ENCODE measurements at places on chromosomes 11 and 22.
A peak's percentile ranks its signal among the peaks of the same experiment; 100 is the strongest.

DNA sequence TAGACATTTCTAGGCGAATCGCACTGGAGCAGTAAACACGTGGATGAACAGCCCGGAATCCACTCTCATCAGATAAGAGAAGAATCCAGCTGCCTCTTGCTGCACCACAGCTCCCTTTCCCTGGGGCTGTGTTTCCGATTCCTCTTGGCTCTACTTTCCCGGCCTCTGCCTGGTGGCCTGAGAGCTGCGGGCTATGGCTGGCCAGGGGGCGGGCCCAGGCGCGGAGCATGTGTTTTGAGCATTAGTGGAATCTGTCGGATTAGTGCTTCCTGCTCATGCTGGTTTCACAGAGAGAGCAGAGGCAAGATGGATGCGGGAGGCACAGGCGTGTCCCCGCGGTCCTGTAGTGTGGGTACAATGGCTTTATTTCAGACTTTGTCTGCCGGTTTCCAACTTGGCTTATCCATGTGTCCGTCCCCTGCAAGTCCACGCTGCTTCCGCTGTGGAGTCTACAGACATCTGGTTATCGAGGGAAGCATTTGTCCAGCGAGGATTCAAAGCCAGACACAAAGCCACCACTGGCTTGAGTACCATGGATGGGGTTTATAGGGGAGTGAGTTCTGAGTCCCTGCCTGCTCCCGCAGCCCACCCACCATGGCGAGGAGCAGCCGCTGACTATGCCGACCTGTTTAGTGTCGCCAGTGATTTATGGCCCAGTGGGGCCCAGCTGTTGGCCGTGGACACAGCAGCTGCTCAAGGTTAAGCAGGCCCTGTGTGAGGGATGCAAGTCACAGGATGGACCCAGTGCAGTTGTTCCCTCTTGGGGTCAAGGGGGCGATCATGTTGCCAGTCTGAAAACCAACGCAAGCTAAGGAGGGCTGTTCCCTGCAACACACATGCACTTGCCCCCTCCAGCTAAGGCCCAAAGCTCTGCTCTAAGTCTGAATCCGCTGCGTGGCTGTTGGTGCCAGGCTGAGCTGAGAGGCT is 43.3 kb upstream of the EP300 start:
- DNase-seq = peak; percentile 67

- no peak for DNase-seq
These were observed 745 bp upstream of the ZBTB44 start for GRCh38 chr11:130315354-130315970.

GRCh38 chr11:41018224-41018623 is 441.2 kb downstream of the LRRC4C start:
- DNase-seq = no peak

GRCh38 chr22:20015971-20016733 is 471 bp downstream of the ARVCF start:
- DNase-seq = peak; percentile 61

DNA sequence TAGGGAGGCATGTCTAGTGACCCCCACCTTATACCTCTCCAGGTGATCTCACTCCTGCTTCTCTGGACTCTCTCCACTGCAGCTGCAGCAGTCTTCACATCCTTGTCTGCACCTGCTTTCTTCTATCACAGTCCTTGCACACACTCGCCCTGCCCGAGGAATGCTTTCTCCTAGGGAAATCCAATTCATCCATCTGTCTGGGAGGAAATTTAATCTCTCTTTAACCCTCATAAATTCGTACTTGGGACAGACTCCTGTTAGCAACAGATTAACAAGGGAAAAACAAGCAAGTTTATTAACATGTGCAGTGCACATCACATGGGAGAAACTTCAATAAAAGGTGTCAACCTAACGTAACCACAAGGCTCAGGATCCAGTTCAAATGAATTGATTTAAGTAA is 11.3 kb upstream of the RCN1 start:
- DNase-seq = no peak

DNA sequence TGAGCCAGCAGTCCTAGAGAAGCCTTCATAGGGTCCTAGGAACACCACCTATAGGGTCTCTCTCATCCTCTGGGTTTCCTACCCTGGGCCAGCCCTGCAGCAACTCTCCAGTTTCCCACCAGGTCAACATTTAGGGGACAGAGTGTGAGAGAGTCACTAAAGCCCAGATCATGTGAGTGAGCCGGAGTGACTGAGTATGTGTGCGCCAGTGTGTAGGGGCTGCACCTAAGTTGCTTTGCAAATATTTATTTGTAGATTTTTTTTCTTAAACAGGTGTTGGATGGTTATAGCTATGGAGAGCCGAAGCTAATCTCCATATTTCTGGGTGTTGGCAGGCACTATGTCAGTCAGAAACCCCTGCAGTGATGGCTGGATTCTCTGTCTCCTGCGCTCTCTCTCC is 232.5 kb upstream of the NCAM1 start:
- no peak for DNase-seq

DNA sequence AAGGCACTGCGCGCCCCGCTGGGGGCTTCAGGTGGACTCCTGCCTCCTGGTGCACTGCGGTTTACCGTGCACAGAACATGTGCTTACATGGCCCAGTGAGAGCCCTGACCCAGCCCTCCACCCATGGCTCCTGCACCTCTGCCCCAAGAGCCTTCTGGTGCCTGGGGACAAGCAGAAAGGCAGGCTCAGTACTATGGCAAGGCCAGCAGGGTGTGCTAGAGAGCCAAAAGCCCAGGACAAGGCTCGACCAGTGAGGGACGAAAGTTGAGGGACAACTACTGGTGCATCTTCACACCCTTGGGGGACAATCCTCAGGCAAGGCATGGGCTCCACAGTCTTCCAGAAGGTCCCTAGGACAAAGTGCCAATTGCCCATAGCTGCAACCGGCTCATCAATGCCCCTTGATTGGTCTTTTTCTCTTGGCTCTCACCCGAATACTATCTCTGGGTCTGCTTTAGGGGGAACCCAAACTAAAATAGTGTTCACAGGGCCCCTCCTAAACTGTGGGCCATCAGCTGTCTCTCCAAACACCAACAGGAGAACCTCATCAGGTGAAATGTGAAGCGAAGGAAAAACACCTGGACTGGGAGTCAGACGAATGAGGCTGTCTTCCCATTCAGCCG is 13.5 kb downstream of the PGA5 start:
- DNase-seq = peak; percentile 95

GRCh38 chr22:44347549-44347948 is 34.8 kb upstream of the SHISAL1 start:
- DNase-seq = no peak

- DNase-seq = no peak
These were observed 19.9 kb downstream of the LARGE2 start for GRCh38 chr11:45942381-45942780.

DNA sequence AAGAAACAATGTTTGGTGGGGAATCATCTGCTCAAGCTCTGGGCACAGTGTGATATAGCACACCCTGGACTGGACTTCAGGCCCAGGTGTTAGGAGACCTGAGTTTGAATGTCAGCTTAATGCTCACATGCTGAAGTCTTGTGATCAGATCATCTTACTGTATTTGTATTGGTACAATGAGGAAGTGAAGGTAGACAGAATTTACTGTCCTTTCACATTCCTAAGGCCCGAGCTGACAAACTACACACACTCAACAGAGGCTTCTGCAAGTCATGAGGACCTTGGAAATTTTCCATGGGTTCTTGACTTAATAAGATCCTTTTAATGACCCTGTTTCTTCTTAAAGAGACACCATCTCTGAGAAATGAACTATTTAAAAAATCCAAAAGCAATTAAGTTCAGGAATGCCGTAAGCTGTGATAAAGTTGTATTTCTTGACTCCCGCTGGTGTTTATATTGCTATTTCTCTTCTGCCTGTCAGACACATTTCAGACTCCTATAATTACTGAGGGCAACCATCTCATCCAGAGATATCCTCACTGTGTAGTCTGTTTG is 802.0 kb downstream of the DLG2 start:
- no peak for DNase-seq

DNA sequence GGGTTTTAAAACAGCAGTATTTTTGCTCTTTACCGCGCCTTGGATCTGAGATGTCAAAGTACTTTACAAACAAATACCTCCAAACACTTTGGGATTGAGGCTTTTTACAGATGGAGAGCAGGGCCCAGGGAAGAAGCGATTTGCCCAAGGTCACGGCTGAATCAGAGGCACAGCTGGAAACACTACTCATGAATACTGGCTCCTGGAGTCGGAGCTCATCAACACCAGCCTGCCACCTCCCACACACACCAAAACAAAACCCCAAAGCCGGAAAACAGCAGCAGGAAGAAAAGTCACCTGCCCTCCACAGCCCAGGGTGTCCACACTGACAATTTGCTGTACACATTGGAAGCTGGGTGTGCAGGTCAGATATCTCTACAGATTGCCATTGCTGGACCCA is 339.4 kb downstream of the CADM1 start:
- DNase-seq = no peak

DNA sequence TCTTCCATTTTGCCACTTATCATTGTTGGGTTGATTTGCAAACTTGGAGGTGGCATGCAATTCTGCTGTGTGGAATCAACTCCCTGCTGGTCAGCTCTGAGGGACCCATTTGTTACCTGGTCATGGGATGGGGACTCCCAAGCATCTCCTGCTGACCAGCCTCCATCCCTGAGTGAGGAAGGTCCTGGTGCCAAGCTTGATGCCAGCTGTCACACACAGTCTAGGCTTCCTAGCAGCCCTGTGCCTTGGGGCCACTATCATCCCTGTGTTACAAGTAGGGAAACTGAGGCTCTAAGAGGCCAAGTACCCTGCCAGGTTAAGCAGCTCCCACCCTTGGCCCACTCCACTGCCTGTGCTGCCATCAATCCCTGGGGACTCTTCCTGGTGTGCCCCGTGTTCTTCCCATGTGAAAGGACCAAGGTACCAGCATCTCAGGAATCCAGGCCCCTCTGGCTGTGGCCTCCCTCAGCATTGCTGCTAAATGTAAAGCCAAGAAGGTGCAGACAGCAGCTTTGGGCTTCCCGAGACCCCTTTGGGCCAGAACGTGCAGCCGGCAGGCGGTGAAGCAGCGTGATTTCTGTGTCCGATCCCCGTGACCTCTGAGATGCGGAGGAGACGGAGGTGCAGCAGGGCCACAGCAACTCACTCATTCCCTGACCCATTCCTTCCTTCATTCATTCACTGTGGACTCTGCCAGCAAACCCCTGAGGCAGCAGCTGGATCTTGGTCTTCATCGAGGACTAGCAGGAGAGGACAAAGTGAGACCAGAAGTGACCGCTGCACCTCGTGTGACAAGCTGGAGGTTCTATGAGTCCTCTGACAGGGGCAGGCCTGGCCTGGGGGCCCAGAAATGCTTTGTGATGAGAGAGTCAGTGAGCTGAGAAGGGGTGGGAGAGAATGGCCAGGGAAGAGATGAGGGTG is 49.7 kb downstream of the MYEOV start:
- no peak for DNase-seq

All from HuH-7 (cell line).